Stimulated activated CD8-positive, alpha-beta memory T cell treated with anti-CD3 and anti-CD28 coated beads, Interleukin-12 subunit alpha, Interleukin-12 subunit beta, amount 100 ng/mL, for 4 hours (primary cell): ENCODE measurements at places on chromosomes 16 and 17.

GRCh38 chr16:12976496-12976895, 75.1 kb downstream of the SHISA9 start:
- no peak for DNase-seq

GRCh38 chr17:69609473-69610305, 195.2 kb downstream of the MAP2K6 start:
- no peak for DNase-seq

DNA sequence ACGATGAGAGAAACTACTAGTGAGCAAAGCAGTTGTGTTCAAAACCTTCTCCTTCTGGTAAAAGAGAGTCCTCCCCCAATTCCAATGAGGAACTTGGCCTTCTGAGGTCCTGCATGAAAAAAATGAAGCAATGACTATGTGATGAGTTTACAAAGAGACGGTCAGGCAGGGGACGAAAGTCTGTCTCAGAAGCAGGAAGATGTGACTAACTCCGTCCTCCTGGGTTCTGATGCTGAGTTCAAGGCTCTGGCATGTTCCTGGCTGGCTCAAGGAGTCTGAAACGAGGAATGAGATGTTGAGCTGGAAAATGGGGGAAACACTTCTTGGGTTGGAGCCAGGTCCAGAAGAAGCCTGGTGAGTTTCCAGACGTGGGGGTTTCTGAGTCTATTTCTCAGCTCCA, 129.6 kb downstream of the CPPED1 start:
- DNase-seq, result no peak

GRCh38 chr17:50946223-50946890, 80.2 kb upstream of the TOB1 start:
- no peak for DNase-seq

DNA sequence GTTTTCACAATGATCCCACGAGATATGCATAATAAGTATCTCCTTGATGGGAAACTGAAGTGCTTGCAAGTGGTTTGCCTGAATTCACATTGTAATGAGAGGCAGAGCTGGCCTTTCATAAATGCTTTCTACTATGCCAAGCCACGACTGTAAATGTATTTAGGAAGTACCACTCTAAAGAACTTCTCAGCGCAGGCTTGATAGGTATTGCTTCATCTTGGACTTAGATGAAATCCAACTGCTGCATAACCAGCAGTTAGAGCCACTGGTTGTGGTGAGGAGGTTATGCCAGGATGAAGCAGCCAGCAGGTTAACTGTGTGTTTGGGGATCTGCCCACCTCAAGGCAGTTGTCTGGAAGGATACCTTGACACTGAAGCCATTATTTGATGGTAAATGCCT, 26.8 kb downstream of the MARCHF10 start:
- no peak for DNase-seq
